ENCODE measurements at places on chromosomes 7 and 10.

GRCh38 chr10:21230219-21230618 is 295.3 kb downstream of the SKIDA1 start:
- DNase-seq = no peak

GRCh38 chr7:98085674-98086073 is 21.0 kb upstream of the LMTK2 start:
- no peak for DNase-seq

DNA sequence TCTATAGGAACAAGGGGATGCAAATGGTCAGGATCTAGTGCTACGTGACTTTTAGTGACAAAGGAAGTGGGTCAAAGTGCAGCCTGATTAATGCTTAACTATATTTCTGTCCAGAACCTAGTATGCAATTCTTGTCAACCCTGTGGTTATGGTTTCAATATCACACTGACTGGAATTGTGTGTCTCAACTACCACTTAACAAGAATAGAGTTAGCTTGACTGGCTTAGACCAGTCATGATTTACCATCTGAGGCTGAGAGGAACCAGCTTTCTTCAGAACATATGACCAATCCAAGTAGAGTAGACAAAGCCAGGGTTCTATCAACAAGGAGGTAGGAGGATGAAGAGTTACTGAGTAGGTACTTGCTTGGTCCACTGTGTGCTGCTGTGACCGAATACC is 54.4 kb downstream of the MYPN start:
- DNase-seq = no peak

GRCh38 chr10:119668461-119668860 is 17.3 kb downstream of the BAG3 start:
- DNase-seq = no peak

DNA sequence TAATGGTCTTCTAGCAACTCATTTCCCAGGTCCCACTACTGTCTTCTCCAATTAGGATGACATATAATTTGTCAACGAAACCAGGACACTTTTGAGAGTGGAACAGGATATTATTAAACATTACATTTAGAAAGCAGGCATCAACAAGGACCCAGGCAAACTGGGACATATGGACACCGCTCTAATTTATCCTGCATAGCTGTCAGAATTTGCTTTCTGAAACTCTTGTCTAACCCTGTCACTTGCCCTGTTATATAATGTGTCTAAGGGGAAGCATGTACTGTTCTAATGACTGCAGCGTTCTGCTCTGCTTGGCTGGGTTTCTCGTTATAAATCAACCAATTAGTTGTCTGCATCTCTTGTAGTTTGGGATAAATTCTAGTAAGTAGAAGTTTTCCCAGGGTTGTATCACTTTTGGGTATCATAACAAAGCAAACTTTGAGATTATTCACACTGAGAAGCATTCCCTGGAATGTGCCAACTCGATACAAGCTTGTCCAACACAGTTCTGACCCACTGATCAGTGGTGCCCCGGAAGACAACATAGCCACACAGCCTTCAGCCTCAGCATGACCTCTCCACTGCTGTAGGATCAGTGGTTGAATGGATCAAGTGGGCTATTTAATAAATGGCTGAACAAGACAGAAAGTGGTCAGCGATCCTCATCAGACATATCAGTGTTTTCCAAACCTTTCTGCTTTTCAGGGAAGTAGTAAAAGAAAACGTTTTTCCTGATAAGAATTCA is 228.1 kb downstream of the KIF20B start:
- no peak for DNase-seq

DNA sequence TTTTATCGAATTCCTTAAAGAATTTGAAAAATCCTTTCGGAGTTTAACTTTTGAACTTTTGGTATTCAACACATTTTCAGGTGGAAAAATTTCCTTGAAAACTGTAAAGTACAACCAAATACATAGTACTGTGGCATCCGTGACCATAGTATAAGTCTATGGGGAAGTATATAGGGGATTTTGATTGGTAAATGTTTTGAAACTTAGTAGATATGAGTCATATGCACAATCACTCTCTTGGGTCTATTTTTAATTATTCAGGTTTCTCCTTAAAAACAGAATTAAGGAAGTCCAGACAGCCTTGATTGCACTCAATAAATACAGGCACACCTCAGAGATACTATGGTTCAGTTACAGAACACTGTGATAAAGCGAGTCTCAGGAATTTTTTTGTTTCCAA is 64.2 kb downstream of the AVL9 start:
- DNase-seq = no peak

Measured in omental fat pad (tissue), 4 donors.